Urinary bladder (tissue), 4 donors: ENCODE measurements at places on chromosomes 11 and 22. TPM values are rescaled to one million over a fixed set of nuclear protein-coding genes. Genes with fewer than 3 reads are reported as not detected.

NRIP3 gene
- total RNA-seq: 3.1 TPM

SCGB1D2 gene
- not detected for total RNA-seq

SGSM1 gene
- 1.9 TPM for total RNA-seq

DNA sequence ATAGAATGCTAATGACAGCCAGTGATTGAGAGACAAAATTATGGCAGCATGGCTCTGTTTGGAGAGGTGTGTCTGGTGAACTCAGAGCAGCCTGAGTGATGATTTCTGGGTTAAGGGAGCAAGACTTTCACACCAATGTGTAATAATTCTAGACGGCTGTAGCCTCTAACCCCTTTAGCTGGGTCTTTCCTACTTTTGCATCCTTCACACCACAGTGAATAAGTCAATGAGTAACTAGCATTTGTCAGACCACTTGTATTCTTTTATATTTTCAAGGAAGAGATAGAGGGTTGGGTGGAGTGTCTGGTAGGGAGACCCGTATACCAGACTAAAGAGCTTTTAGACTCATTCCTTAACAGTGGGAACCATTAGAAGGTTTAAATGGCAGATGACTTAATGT lies 50.4 kb downstream of the ATXN10 start:
- no peak for DNase-seq

GPHA2 gene
- total RNA-seq: not detected

MS4A3 gene
- total RNA-seq: 0.69 TPM

LGALS12 gene
- 0.48 TPM for total RNA-seq

DNA sequence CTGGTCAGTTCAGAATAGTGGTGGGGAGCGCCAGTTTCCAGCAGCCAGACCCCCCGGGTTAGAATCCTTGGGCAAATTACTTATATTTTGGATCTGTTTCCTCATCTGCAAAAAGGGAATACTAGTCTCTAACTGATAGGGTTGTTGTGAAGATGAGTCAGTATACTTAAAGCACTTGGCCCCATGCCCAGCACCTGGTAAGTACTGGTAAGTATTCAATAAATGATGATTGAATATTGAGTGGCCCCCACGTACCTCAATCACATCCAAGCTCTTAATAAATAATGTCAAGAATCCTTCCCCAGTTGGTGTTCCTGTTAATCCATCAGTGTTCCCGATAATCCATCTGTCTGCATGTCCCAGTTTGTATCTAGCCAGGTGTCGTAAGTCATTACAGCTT lies 12.1 kb downstream of the ACP2 start:
- DNase-seq: no peak

GRCh38 chr22:36374603-36375024 lies 13.2 kb downstream of the MYH9 start:
- DNase-seq: no peak

GRCh38 chr11:27963370-27963769 lies 144.6 kb downstream of the KIF18A start:
- DNase-seq: no peak

FANCF gene
- total RNA-seq: 14.3 TPM

DNA sequence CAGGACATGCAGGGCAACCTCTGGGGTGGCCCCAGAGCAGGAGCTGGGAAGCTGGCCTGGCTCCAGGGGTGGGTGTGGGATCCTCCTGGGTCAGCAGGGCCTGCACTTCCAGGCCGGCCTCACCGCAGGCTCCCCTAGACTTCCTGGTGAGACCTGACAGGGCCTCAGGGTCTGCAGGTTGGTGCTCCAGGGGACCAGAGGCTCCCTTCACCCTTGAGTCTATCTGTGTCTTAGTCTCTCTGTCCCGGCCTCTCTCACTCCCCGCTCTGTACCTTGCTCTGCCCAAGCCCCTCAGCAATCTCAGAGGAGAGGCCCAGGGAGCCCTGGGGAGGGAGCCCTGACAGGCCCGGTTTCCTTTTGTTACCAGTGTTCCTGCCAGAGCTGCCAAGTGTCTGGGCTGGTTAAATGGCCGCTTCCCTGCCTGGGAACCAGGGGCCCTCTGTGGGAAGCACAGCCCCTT lies 13.9 kb downstream of the CD82 start:
- DNase-seq: no peak

DNA sequence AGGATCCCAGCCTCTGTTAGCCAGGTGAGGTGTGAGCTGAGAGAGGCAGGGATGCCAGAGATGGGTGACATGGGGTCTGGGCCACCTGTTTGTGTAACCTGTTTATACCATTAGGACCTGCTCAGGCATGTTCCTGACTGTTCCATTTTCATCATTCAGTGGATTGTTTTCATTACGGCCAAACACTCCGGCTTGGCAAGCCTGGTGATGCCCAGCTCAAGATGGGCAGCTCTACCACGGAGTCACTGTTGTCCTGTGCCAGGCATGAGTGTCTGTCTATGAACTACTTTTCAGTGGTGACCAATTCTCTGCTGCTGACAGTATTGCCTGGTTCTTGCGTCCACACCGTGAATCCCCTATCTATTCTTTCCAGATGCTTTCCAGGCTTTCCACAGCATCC lies 71.5 kb upstream of the SLC22A12 start:
- no peak for DNase-seq

DNA sequence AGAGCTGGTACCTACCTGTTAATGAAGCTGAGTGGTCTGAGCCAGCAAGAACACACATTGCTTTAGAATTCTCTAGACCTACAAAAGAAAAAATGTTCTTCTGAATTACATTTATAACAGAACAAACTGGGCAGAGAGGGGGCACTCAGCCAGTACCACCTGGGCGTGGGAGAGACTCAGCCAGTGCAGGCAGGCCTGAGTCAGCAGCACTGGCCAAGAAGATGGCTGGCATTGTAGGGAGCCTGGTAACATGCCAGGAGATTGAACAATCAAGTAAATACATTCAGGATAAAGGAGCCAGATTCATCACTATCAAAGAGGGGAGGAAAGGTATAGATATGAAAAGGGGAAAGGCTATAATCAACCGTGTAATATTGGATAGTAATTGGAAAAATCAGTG lies 19.9 kb downstream of the SERGEF start:
- DNase-seq: no peak

PRRG4 gene
- 5.1 TPM for total RNA-seq

PTPRJ gene
- 18.2 TPM for total RNA-seq

DNA sequence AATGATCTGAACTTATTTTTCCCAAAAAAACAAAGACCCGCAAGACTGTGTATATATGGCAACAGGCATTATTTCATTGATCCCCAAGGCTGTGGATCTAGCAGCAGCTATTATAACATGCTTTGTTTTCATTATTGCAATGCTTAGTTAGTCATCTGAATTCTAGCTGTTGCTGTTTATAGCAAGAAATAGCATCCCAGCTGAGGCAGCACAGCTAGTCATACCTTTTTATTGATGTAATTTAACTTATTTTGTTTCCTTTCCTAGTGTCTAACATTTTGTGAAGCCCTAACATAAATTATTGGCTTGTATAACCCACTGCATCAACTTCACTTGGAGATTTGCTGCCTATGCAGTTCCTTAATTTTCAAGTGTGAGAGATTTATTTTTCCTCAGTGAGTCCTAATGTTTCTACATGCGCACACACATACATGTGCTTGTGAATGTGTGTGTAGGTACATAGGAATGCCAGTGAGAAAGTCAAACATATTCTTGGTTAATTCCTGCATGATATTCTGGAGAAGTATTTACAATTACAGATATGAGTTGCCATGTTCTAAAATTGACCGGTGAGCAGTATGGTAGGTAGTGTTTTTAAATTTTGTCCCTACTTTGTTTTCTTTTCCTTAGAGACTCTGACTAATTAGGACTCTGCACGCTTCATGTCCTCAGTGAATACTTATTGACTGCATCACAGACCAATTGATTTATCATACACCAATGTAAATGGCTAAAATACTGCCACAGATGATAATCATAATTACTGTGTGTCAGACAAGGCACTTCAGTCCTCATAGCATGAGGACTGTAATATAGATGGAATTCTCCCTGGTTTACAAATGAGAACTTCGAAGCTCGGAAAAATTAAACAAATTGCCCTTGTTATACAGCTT lies 119.3 kb downstream of the WNT11 start:
- no peak for DNase-seq

CCDC89 gene
- 4.1 TPM for total RNA-seq

SYCE3 gene
- total RNA-seq: not detected

- DNase-seq: no peak
Observed at GRCh38 chr11:11661326-11662040, 39.7 kb upstream of the GALNT18 start.

- no peak for DNase-seq
Observed at GRCh38 chr11:46277622-46278386, at the start of gene CREB3L1. TSS of gene CREB3L1 (plus strand) at chr11:46277662. CDS start at chr11:46278112, 450 bp downstream.

DNA sequence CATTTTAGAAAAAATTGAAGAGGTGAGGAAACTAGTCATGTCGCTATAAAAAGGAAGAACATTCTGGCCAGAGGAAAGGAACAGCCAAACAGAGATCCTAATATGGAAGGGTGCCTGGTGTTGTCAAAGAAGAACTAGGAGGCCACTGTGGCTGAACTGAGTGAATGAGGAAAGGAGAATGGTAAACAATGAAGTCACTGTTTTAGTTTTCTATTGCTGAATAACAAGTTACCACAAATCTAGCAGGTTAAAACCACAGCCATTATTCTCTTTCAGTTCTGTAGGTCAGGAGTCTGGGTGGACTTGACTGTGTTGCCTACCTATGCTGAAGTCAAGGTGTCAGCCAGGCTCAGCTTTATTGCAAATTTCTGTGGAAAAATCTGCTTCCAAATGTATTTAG lies 549.3 kb upstream of the CCDC90B start:
- DNase-seq: no peak

GRCh38 chr11:134527382-134528243 lies 115.6 kb upstream of the B3GAT1 start:
- no peak for DNase-seq

NFAM1 gene
- 0.79 TPM for total RNA-seq

- DNase-seq: no peak
Observed at GRCh38 chr11:112826026-112826425, 135.2 kb upstream of the NCAM1 start.

- DNase-seq: no peak
Observed at GRCh38 chr11:109590782-109591181, 168.8 kb downstream of the C11orf87 start.

- no peak for DNase-seq
Observed at GRCh38 chr22:45552580-45553350, 50.1 kb downstream of the FBLN1 start.

PLAAT5 gene
- 1.9 TPM for total RNA-seq

GRCh38 chr11:77042111-77042726 lies 8.0 kb downstream of the B3GNT6 start:
- no peak for DNase-seq

KRTAP5-1 gene
- total RNA-seq: not detected

DNA sequence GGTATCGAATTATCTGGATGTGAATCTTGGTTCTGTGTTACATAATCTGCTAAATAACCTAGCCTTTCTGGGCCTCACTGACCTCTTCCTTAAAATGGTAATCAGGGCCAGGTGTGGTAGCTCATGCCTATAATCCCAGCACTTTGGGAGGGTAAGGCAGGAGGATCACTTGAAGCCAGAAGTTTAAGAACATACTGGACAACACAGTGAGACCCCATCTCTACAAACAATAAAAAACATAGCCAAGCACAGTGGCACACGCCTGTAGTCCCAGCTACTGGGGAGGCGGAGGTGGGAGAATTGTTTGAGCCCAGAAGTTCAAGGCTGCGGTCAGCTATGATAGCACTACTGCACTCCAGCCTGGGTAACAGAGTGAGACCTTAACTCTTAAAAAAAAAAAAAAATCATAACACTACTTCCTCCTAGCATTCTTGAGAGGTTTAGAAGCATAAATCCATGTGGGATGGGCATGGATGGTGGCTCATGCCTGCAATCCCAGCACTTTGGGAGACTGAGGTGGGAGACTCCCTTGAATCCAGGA lies 72.5 kb downstream of the C11orf65 start:
- no peak for DNase-seq

OR5T2 gene
- not detected for total RNA-seq

DNA sequence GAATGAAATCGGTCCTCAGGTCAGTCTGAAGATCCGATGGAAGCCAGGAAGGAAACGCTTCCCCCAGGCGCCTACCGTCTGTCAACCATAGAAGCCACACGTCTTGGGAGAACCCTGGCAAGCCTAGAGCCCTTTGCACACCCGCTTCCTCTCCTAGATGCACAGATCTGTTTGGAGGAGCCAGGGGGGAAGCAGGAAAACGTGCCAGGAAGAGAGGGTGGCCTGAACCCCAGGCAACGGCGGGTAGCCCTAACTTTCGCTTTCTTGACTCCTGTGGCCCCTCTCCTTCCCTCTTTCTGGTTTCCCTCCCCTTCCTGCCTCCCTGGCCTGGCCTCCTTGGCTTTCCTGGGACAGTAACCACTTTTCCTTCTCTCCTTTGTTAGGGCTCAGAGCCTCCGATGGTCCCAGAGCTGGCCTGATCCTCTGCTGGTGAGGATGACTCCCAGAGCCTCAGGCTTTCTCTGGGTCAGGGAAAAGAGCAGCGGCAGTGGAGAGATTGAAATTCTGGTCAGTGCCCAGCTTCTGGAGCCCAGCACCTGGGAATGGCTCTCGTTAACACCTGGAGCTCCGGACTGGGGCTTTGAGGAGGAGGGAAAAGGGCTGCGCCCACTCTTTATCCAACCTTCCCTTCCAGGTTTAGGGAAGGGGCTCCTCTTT lies 2.1 kb downstream of the FXYD6 start:
- no peak for DNase-seq

DNA sequence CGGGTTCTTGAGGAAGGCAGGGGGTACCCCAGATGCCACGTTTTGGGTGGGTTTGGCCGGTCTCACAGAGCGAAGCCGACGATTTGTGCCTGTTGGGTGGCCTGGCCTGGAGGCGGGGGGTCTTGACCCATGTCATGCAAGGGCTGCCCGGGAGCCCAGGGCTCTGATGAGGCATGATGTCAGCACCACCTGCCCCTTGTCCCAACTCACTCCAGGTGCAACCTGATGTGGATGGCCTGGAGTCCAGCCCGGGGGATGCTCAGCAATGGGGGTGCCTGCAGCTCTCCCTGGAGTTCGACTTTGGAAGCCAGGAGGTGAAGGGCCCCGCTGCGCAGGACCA lies 851 bp downstream of the SYT8 start:
- DNase-seq: no peak

GRCh38 chr22:44668886-44669521 lies 33.0 kb upstream of the PRR5 start:
- no peak for DNase-seq

- no peak for DNase-seq
Observed at GRCh38 chr11:116124922-116125714, 620.9 kb upstream of the CADM1 start.

DNA sequence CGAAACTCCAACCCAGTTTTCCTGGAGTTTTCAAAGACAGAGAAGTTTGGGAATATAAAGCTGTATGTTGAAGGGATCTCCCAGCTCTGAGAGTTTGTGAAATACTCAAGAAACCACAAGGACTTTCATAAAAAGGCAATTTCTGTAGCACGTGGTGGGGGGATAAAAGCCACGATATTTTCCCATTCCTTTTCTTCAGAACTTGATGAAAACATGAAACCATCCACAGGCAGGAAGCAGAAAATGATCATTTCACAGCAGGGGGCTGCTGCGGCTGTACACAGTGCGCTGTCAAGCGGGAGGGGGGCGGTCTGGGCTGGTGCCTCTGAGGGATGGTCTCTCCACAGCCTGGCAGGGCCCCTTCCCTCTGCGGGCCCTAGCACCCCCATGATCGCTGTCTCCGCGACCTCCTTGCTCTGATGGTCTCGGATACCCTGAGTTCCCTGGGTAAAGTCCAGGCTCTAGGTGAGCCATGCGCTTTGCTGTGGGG lies 423.2 kb downstream of the MN1 start:
- DNase-seq: no peak

APOL3 gene
- 25.4 TPM for total RNA-seq
